NCI-H146 (cell line): ENCODE measurements at places on chromosomes 3 and 15.

- no peak for DNase-seq
Measured at GRCh38 chr3:43366481-43366880, 80.1 kb downstream of the SNRK start.

- peak; percentile 66 for DNase-seq
Measured at GRCh38 chr3:59313365-59313764, 263.5 kb upstream of the CFAP20DC start.

DNA sequence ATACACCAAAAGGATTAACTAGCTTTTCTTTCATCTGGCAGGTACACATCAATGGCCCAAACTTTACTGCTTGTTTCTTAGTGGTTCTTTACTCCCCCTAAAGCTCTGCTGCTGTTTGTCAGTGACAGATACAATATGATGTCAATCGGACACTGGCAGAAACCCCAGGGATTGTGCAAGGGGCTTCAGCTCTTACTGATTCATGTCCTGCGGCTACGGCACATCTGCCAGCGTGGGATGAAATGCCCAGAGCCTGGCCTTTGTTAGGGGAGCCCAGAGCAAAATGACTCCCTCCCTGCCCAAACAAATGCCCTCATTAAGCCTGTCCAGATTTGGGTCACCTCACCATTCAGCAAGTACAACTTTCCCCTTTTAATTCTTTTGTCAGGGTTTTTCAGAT, 28.3 kb downstream of the SRP14 start:
- DNase-seq = no peak

DNA sequence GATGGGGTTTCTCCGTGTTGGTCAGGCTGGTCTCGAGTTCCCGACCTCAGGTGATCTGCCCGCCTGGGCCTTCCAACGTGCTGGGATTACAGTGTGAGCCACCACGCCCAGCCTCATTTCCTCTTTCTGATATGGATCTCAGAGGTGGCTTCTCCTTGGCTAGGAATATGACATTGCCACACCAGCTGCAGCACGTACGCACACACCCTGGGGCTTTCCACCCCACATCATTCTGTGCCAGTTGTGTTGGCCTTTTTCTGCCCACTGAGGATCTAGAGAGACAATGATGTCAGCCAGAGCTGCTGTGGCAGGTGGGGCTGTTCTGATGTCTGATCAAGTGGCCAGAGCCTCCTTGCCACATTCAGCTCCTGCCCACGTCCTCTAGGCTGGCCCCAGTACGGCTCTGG, 29.0 kb downstream of the TMEM45A start:
- DNase-seq = no peak

DNA sequence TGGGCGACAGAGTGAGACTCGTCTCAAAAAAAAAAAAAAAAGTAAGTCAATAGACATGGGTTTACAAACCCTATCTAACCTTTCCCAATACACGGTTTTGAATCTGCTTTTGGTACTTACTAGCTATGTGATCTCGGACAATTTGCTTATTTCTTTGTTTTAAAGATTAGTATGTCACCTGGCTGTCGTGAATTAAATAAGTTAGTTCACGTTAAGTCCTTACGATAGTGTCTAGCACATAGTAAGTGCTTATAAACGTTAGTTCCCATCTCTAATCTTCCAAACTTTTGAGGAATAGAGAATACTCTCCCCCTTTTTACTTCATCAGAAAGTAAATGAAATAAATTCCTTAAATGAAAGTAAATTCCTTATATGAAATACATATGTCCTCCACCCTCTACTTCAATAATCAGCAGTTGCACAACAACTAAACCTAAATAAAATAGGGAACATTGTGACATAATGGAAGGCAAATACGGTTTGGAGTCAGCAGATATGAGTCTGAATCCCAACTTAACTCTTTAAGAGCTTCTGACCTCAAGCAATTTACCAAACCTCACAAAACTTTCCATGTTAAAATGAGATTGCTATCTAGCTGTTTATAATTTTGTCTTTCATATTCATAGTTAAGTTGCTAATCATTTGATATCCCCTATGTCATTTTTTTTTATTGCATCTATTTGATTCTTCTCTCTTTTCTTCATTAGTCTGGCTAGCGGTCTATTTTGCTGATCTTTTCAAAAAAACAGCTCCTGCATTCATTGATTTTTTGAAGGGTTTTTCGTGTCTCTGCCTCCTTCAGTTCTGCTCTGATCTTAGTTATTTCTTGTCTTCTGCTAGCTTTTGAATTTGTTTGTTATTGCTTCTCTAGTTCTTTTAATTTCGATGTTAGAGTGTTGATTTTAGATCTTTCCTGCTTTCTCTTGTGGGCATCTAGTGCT, 134.6 kb downstream of the PEAK1 start:
- DNase-seq = no peak

GRCh38 chr3:110272525-110272924, 799.1 kb upstream of the NECTIN3 start:
- DNase-seq = no peak

DNA sequence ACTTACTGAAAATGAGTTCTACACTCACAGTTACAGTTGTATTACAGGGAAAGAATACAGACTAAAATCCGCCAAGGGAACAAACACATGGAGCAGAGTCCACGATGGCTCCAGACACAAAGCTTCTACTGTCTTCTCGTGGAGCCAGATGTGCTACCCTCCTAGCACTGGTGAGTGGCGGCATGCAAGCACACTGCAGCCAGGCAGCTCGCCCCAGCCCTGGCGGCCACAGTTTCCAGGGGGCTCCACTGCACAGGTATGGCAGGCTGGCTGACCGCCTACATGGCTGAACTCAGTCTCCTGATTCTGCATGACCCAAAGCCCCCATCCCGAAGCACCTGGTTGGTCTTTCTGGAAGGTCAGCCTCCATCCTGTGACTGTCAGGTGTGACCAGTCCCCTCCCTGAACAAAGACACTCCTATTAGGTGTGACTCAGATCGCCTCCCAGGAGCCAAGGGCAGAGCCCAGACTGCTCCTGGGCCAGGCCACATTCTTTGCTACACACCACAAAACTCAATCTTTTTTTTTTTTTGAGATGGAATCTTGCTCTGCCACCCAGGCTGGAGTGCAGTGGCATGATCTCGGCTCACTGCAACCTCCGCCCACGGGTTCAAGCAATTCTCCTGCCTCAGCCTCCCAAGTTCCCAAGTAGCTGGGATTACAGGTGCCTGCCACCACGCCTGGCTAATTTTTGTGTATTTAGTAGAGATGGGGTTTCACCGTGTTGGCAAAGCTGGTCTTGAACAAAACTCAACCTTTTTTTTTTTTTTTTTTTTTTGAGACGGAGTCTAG, 51.5 kb downstream of the CFAP92 start:
- no peak for DNase-seq

DNA sequence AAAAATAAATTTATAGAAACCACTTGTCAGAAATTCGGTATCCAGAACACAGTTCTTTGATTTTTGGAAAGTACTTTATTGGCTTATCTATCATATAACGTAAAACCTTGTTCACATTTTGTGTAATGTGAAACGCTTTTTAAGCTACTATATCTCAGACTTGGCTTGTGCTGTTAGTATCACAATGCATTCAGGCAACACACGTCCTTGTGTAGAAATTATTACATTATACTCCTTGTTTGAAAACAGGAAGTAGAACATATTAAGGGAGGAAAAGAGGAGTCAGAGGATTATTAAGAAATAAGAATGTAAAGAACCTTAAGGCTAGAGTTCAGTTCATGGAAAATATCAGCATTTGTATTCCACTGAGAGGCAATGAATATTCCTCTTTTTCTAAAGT, 1.6 kb downstream of the DNAJC13 start:
- DNase-seq = no peak

GRCh38 chr3:5250467-5251195, 63.1 kb downstream of the EDEM1 start:
- peak; percentile 45 for DNase-seq

- DNase-seq = no peak
Measured at GRCh38 chr3:70970171-70970570, 613.4 kb downstream of the FOXP1 start.

DNA sequence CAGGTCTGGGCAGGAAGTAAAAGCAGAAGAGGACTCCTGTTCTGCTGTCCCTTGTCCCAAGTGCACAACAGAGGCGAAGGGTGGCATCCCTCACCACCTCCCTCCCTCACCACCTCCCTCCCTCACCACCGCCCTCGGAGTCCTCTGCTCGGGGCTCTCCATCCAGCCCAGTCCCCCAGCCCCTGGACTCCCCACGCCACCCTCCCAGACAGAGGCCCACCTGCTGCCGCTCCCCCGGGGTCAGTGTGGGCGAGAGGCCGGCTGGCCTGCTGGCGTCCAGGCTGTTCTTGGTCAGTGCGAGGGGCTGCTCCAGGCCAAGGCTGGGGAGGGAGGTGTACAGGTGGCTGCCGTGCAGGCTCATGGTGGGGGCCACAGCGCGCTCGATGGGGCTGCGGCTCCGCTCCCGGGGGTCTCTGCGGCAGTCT, 79.1 kb downstream of the VGLL4 start:
- no peak for DNase-seq

GRCh38 chr3:89649431-89649830, 542.0 kb downstream of the EPHA3 start:
- no peak for DNase-seq

GRCh38 chr3:50415816-50416215, 56.5 kb upstream of the TMEM115 start:
- DNase-seq = no peak

- DNase-seq = no peak
Measured at GRCh38 chr3:28267984-28268849, 26.8 kb downstream of the CMC1 start.

DNA sequence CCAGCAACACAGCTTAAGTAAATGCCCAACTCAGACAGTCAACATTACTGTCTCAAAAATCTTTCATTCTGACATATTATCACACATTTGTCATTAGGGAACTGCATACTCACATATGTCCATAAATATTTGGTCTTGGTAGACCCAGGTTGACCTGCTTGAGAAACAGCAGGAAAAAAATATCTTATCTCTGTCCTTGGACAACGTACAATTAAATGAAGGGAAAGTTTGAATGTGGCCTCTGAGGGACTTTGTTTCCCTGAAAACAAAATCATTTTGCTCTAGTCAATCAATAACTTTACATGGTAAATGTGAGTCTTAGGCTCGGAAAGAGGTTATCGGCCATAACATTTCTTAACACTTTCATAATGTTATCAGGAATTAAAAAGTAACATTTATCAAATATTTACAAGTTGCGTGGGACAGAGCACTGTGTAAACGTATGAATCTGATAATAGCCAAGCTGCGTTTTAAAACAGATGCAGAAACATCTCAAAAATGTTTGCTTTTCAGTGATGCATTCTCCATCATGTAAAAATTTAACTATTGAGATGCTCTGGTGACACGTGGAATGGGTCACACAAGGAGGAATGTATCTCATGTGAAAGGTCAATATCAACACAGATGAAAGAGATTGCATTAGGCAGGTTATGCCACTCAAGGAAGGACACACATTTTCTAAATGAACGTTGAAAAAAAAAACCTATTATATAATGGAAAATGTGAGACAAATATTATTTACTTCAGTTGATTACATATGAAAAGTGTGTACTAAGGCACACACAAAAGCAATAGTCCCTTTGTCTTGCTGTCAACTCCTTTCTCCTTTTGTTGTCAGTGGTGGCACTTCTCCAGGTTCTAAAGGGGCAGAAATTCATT, 304.4 kb downstream of the WDR72 start:
- DNase-seq = no peak

DNA sequence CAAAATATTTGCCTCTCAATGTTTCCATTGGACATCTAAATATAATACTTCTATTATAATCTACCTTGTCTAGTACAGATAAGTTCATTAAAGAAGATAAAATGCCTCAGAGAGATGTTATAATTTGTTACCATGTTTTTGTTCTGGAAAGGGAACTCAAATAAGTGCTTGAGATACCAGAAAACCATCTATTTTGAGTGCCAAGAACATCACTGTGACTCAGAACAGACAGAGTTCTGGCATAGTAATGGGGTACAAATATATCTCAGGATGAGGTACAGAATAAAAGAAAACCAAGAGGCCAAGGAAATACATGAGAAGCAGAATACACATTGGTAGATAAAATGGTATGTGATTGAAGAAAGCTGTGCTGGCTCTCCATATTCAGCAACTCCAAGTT, 58.9 kb downstream of the IMPG2 start:
- DNase-seq = no peak

DNA sequence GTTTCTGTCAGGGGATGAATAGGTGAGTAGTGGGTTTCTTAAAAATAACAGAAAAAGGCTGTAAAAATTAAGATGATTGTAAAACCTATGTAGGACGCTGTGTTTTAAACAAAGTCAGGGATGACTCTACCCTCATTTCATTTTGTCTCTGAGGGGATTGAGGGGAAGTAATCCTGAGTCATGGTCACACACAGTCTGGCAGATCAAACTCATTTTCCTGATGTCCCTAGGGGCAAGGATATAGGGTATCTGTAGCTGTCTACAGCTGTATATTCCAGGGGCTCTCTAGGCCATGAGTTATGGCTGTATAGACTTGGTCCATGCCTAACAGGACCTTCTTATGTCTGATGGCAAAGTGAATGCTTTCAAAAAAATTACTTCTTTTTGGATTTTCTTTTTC, 421.1 kb downstream of the PDCD6IP start:
- DNase-seq = no peak

DNA sequence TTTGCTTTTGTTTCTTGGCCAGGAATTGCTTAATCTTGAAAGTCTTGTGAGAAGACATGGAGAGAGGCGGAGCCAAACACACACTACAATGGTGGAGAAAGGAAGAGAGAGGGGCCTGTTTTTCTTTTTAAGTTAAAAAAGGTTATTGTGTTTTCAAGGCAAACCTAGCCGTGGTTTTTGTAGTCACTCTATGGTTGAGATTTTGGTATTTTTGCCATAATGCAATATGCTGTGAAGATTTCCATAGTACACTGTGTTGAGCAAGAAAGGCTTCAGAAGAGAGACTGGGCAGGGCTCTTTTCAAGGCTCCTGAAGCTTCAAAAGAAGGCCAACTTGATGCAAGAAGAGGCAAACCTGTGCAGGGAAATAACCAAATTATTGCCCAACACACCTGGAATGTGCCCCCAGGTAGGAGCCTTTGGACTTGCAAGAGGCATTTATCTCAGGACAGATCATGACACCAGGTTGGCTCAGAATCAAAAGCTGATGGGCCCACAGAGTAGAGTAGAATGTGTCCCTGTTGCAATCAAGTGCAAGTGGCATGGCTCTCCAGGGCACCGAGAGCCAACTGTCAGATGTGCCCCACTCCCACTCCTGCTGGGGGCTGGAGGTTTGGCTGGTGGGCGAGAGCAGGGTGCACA, 22.1 kb downstream of the AMOTL2 start:
- DNase-seq = no peak

GRCh38 chr3:180828001-180828720, 84.3 kb upstream of the FXR1 start:
- peak; percentile 24 for DNase-seq

- DNase-seq = no peak
Measured at GRCh38 chr15:31245135-31245689, 81.4 kb upstream of the KLF13 start.
